ENCODE measurements at places on chromosomes 6 and 20.

- DNase-seq, result no peak
These were observed 2.6 kb downstream of the ZMYND8 start for GRCh38 chr20:47353692-47354463.

- DNase-seq, result no peak
These were observed 100.1 kb downstream of the EPB41L2 start for GRCh38 chr6:130962966-130963365.

DNA sequence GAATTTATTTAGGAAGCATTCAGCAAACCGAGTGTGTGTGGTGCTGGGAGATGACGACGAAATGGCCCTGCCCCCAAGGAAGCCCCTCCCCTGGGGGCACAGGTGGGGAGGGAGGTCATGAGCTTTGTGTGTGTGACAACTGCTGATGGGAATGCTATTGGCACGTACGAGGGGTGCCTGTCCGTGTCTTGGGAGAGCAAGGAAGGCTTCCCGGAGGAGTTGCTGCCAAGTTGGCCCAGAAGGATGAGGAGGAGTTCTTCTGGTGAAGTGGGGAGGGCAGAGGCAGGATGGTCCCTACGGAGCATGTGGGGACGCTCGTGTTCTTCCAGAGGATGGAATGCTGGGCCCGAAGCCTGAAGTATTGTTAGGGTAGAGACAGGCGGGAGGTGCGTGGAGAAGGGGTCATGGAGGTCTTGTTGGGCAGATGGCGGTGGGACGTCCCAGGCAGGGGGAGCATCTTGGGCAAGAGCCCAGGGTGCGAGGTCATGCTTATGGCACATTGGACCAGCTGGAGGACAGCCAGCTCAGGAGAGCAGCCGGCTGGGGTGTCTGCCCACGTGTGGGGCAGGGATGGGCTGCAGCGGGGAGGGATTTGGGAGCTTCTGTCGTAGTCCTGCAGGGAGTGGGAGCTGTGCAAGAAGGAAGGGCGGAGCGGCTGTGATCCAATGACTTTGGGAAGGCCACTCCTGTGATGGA is 46.1 kb downstream of the SYNJ2 start:
- DNase-seq, result no peak

- no peak for DNase-seq
These were observed 52.7 kb downstream of the TXLNB start for GRCh38 chr6:139239064-139239463.

- DNase-seq, result no peak
These were observed 1286.4 kb downstream of the GRIK2 start for GRCh38 chr6:102679865-102680264.

DNA sequence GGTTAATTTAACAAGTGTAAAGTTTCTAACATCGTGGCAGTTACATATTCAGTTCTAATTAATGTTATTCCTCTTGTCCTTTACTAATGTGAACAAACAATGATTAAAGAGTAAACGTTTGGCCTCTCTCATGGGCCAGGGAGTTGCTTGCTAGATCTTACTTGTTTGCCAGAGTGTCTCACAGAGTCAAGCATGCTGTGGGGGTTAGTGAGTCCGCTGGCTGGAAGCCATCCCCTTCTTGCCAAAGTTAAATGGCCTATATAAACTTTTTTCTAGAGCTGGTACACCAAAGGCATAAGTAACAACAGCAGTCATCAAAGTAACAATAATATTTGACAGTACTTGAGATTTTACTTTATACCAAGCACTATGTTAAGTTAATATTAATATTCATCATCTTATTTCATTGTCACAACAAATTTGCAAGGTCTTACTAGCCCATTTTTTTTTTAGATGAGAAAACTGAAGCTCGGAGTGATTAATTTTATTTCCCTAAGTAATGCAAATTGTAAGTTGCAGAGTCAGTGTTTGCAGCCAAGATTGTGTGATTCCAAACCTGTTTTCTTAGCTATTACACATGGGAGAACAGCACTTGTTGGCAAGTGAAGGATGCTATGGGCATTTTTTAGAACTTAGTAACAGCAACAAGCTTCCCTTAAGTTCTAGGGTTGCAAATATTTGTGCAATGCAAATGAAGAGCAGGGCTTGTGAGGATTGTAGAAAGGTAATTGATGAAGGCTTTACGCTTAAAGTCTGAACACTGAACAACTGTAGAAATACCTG is 224.5 kb downstream of the RFPL4B start:
- DNase-seq, result no peak

DNA sequence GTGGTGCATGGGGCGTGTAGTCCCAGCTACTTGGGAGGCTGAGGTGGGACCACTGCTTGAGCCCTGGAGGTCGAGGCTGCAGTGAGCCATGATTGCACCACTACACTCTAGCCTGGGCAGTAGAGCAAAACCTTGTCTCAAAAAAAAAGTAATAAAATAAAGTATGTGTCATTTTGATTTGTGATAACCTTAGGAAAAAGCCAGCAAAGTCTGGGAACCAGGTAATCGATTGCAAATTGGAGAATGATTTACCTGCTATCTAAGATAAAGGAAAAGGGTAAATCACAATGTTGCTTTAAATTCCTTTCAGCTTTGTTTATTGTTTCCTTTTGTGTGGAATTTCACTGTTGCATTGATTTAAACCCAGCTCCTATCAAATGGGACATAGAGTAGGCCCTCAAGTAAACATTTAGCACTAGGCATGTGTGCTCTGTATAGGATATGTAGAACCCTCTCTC is 59.0 kb downstream of the SGK1 start:
- no peak for DNase-seq

DNA sequence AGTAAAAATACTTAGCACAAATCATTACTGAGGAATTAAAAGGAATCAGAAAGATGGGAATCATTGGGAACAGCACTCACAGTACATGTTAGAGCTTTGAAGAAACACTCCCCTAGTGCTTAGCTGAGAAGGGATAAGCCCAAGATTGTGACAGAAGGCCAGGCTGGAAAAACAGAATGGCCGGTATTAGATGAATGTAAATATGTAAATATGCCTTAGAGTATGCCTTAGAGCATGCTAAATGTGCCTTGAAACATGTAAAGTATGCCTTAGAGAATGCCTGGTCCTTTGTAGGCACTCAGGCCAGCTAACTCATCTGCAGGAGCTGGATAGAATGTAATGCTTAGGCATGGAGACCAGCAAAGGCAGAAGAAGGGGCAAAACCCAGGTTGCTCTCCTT is 10.6 kb upstream of the TENT5A start:
- no peak for DNase-seq

DNA sequence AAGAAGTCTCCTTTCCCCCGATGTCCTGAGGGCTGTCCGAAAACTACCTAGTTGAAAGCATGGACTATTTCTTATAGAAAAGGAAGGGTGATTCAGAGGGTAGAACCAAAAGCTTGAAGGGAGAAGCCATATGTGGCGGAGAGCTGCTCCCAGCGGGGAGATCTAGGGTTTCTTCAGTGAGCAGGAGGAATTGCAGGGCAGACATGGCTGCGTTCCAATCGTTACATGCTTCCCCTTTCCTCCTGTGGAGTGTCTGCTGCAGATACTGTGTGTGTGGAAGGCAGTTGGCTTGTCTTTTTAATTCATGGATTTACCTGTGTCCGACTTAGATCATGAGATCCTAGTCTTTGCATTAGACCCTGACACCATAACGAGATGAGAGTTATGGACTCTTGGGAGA is 799.5 kb downstream of the QKI start:
- DNase-seq, result no peak

DNA sequence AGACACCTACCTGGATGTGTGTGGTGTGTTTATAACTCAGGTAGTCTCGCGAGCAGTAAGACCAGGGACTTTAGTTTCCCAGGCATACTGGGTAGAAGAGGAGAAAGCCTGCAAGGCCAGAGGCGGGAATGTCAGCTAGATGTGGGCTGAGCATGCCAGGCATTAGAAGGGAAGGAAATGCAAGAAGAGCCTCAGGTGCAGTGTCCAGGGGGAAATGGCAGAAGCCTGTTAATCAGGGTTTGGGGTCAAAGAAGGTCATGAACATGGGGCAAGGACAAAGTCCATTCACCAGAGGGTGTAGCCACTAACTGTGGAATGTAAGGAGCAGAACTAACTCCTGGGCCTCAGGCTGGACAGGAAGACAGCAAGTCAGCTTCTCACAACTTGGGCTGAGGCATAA is 305.0 kb downstream of the SMOC2 start:
- no peak for DNase-seq

DNA sequence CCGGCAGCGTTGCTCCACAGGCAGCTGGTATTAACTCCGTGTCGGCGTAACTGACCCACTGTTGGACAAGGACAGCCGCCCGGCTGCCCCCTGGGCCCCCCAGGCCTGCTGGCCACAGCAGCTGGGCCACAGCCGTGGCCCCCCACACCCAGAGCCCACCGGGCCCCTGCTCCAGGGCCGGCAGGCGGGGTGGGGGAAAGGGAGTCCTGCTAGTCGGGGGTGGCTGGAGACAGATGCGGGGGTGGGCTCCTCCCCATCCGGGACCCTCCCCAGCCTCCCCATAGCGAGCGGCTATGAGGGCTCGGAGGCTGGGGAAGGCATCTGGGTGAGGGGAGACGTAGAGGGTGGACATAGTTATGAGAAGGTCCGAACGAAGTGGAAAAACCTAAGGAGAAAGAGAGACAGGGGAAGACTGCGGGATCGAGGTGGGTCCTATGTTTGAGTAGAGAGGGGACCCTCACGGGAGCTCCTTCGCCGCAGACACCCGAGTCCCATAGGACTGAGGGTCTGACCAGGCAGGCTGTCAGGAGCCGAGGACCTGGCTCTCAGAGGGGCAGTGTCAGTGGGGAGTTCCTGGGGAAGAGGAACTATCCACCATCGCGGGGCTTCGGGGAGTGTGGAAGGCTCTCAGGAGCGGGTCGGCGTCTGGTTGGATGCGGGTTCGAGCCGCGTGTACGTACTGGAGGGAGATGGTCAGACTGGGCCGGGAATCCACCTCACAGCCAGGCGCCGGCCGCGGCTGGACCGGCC is 511 bp downstream of the VARS1 start:
- DNase-seq, result no peak

DNA sequence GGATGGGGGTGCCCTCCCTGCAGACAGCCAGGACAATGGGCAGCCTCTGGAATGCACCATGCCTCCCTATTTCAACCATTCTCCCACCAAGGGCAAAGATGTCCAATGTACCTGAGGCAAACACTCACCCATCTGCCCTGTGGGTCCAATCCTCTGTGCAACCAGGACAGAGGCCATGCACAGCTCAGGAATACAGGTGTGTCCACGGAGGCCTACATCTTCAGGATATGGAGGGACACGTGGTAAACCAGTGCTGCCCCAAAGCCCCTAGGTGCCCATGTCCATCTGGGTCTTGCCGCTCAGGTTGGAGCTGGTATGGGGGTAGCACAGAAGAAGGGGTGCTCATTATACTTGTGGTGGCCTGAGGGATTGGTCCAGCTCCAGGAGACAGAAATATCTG is 20.4 kb upstream of the TAF8 start:
- DNase-seq, result peak; percentile 18

DNA sequence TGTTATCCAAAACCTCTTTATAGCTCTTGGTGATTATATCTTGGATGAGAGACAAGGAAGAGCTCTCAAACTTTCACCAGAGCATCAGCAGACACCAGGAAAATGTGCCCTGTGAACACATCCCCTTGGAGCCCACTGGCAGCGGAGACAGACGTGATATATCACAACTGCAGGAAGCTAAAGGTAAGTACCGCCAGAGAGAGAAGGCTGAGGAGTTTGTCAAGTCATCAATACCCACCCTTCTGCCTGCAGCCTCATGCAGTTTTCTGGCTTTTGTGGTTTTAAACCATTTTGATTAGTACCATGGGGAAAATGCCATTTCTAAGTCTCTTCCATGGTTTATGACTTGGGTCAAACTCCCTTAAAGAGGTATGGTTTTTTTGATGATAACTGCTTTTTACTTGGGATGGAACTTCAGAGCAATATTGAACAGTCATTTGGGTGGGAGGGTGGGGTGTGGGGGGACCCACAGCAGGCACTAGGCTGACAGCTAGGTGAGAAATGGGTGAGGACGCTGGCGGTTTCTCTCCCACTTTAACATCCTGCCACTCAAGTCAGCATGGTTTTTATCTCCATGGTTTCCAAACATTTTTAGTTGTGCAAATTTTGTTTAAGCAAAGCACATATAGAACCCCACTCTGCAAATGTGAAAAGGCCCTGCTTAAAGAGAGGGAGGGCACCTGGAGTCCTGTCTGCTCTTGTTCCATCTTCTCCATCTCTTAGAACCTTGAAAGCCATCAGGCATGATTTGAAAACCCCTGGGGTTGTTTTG is 108.4 kb downstream of the SCML4 start:
- no peak for DNase-seq

GRCh38 chr20:5198651-5198924 is 71.8 kb downstream of the CDS2 start:
- no peak for DNase-seq

All from activated CD4-positive, alpha-beta T cell treated with anti-CD3 and anti-CD28 coated beads for 36 hours (primary cell).